ENCODE measurements at places on chromosomes 7 and 10.

DNA sequence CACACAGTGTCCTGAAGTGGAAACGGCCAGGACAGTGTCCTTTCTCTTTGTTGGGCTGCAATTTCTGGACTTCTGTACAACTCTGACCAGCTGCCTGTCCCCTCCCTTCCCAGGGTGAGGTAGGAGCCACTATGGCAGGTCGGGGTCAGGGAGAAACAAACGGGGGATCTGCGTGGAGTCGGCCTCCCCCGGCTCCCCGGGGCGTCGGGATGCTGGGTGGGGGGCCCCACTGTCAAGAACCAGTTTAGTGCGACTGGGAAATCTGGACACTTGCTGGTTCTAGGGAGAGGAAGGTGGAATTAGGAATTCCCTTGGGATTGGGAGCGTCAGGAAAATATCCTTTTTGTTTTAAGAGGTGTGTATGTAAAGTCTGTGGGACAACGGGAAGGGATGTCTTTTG lies 567 bp downstream of the SYCE1 start:
- DNase-seq, result no peak

DNA sequence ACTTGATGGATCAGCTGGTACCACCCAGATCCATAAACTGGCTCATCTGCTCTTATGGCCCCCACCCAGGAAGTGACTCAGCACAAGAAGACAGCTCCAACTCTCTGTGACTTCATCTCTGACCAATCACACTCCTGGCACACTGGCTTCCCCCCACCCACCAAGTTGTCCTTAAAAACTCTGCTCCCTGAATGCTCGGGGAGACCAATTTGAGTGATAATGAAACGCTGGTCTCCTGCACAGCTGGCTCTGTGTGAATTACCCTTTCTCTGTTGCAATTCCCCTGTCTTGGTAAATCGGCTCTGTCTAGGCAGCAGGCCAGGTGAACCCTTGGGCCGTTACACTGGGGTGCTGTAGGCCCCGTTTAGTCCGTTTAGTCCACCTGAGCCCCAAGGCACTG lies 23.4 kb upstream of the BNIP3 start:
- no peak for DNase-seq

DNA sequence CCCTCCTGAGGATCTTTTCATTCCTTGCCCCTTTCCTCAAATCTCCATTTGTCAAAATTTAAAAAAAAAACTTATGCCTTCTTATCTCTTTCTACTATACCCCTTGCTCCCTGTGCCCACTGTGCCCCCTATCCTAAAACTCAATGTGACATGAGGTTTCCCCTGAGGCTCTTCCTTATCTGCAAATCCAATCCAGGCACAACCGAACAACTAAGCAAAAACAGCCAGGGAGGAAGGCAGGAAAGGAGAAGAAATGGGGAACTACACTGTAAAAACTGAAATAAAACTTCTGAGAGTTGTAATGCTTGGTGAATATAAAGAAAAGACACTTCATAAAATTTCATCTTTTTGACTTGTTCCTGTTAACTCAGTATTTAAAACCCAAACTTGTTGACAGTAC lies 54.2 kb downstream of the CRPPA start:
- no peak for DNase-seq

DNA sequence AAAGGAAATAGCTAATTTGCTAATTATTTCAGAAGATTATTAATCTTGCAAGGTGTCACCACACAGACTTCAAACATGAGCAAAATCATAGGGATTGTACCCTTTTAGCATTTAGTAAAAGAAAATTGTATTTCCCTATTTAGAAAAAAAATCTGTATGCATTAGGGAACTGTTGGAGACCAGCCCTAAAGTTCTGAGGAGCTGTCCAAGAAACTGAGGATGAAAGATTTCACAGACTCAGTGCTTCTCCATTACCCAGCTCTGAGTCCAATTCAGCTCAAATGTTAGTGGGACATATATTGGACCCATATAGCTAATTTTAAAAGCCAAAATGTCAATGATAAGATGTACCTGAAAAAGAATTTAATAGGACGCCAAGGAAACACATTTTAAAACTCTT lies 271.7 kb downstream of the SNX10 start:
- DNase-seq, result no peak

DNA sequence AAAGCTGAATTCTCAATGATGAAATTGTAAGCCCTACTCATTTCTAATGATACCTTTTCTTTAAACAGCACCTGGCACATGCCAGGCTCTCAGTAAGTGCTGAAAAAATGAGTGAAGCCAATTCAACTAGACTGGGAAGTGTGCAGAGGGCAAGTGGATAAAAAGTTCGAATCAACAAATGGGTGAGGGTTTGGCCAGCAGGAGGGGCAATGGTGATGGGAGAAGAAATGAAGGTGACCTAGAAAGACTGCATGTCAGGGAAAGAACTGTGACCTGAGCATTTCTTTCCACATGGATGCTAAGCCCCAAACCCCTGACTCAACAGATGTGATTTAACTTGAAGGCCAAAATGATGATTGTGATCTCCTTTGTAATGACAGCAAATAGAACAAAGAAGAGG lies 54.6 kb downstream of the DKK1 start:
- DNase-seq, result no peak

DNA sequence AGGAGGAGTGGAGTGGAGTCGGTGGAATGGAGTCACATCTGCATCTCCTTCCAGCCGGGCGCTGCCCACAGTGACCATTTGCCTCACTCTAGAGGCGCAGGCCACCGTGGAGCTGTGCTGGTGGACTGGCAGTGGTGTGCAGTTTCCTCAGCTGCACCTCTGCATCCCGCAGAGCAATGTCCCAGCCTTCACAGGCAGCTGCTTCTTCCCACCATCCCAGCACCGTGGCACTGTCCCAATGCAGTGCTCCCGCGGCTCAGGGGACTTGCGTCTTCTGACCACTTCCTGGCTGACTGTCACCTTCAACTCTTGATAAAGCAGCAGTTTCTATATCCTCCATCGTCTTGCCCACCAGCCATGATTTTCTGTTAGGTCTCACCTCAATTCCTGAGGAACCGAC lies 90.3 kb upstream of the SFMBT2 start:
- no peak for DNase-seq

GRCh38 chr7:54349229-54349628 lies 192.9 kb upstream of the VSTM2A start:
- no peak for DNase-seq

GRCh38 chr7:6092953-6093354 lies 61.8 kb downstream of the ANKRD61 start:
- DNase-seq, result peak; percentile 10

DNA sequence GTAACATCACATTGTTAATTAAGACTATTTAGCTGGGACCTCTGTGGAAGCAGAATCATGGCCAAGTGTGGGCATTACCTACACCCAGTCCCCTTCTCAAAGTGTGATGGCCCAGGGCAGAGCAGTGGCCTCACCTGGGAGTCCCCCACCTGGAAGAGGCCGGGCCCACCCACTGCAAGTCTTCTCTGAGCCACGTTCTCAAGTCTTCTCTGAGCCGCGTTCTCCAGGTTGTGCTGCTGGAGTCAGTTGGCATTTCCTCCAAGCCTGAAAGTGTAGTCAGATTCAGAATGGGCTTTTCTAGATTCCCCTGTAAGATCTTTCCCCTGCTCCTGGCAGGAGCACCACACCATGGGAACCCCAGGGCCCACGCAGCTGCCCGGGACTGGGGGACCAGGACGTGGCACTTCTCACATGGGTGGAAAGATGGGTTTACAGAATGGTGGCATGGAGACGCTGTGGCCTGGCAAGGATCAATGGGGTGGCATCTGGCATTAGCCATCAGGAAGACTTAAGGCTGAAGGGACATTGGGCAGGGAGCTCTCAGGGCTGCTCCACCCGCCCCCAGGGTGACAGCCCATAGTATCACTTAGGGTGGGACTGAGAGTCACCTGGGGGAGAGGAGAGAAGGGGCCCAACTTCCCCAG lies 68.0 kb downstream of the MKI67 start:
- peak; percentile 55 for DNase-seq

DNA sequence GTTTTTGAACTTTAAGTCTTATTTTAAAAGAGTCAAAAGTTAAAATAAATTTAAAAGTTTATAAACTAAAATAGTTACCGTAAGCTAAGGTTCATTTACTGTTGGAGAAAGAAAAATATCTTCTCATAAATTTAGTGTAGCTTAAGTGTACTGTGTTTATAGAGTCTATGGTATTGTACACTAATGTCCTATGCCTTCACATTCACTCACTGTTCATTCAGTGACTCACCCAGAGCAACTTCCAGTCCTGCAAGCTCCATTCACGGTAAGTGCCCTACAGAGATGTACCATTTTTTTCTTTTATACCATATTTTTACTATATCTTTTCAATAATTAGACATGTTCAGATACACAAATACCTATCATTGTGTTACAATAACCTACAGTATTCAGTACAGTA lies 97.6 kb downstream of the PTN start:
- no peak for DNase-seq

DNA sequence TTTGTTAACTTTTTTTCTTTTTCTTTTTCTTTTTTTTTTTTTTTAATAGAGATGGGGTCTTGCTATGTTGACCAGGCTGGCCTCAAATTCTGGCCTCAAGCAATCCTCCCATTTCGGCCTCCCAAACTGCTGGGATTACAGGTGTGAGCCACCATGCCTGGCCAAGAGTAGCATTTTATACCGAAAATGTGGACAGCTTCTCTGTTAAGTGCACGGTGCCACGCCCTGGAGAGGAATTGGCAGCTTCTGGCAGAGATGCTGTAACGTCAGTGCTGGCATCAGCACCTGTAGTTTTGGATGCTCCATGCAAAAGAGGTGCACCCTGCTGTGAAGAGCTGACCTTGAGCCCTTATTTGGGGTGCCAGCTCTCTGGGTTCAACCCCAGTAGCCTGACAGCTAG lies 18.2 kb downstream of the IL15RA start:
- DNase-seq, result peak; percentile 22

Measured in cardiac septum (tissue), 1 donor.